ENCODE measurements at places on chromosomes 7 and 10.

GRCh38 chr7:47796347-47796746, 151.9 kb downstream of the PKD1L1 start:
- DNase-seq, result peak; percentile 55

DNA sequence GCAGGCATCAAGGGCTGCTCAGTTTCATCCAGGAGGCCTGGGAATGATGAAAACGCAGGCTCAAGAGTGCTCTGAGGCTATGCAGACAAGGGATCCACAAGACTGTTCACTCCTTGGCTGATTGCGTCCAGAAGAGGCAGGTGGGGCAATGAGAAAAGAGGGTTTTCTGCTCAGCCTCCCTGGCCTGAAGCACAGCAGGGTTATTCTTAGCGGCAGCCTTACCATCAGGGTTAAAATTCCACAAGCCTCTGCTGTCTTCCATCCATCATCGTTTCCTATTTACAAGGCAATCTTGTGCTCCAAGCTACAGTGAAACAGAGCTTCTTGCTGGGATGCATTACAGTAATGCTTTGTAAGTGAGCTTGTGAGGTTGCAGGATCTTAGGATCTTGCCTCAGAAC, 129.4 kb upstream of the SHH start:
- DNase-seq, result no peak

GRCh38 chr10:35409094-35409582, 72.8 kb downstream of the CCNY start:
- DNase-seq, result peak; percentile 82

DNA sequence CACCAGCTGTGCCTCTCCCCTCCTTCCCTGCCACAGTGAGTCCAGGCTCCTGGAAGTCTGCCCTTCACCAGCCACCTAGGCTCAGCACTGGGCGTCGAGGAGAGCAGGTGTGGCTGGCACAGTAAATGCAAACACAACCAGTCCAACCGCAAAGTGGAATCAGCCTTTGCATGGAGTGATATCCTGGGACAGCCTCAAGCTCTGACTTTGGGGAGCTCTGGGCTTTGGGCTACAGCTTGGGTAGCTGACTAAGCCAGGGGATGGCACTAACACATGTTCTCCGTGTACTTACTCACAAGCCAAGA, 312.4 kb downstream of the KCNMA1 start:
- DNase-seq, result no peak

GRCh38 chr7:30080818-30081217, 52.6 kb downstream of the PLEKHA8 start:
- no peak for DNase-seq

GRCh38 chr10:60236869-60237524, 152.7 kb downstream of the ANK3 start:
- DNase-seq, result peak; percentile 47

DNA sequence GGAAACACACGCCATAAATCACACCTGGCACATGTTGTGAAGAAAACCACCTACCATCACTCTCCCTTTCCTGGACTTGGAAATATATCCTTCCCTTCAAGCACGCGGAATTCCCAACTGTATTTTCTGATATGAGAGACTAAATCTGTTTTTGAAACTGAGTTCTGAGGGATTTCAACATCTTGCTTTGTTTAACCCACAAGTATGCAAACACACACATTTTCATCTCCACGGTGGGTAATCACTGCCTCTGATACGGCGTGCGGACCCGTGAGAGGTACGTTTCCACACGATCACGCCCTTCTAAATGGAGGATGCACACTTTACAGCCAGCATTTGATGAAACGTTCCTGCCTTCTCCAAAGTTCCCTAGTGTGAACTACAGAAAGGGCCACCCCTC, 83.4 kb downstream of the ZRANB1 start:
- DNase-seq, result no peak

- DNase-seq, result peak; percentile 44
Observed at GRCh38 chr10:104548090-104548489, 93.0 kb upstream of the SORCS3 start.

DNA sequence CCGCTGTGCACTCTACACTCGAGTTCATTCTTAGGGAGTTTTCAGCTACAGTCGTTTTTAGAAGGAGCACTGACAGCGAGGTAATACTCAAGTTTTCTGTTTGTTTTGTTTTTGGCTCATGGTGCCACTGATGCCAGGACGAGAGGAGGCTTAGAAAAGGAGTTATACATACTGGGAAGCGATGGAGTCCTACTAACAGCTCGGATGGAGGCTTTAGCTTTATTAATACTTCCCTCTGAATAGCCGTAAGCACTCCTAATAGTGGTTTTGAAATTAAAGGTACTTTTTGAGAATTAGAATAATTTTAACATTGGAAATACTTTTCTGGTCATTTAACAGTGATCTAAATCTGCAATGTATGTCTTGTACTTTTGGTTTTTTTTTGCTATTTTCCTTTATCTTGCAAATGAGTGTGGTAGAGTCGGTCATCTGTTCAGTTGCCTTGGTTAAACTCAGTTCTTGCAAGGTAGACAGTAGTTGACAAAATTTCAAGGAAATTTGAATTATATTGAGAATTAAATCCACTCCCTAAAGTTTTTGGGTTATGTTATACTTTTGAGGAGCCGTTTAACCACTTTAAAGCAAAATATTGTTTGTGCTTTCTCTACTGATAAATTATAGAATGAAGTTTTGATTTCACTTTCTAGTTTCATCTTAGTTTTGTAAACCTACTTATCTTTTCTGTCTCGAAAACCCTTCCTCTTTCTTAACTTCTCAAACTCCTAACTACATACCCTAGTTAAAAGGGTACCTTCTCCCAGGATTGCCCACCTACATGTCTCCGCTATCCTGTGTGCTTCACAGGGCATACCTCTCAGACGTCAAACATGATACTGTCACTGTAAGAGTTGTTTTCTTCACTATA, 1.5 kb downstream of the HBP1 start:
- DNase-seq, result no peak

GRCh38 chr7:14714161-14714728, 188.3 kb downstream of the DGKB start:
- no peak for DNase-seq

- no peak for DNase-seq
Observed at GRCh38 chr10:34178756-34179155, 636.3 kb downstream of the PARD3 start.

GRCh38 chr7:7424151-7424873, 111.4 kb downstream of the COL28A1 start:
- peak; percentile 74 for DNase-seq

- no peak for DNase-seq
Observed at GRCh38 chr10:86646532-86646931, 7.8 kb upstream of the OPN4 start.

- DNase-seq, result no peak
Observed at GRCh38 chr7:38978491-38978890, 782 bp downstream of the POU6F2 start.

- peak; percentile 55 for DNase-seq
Observed at GRCh38 chr10:48470893-48471805, 133.7 kb downstream of the ARHGAP22 start.

DNA sequence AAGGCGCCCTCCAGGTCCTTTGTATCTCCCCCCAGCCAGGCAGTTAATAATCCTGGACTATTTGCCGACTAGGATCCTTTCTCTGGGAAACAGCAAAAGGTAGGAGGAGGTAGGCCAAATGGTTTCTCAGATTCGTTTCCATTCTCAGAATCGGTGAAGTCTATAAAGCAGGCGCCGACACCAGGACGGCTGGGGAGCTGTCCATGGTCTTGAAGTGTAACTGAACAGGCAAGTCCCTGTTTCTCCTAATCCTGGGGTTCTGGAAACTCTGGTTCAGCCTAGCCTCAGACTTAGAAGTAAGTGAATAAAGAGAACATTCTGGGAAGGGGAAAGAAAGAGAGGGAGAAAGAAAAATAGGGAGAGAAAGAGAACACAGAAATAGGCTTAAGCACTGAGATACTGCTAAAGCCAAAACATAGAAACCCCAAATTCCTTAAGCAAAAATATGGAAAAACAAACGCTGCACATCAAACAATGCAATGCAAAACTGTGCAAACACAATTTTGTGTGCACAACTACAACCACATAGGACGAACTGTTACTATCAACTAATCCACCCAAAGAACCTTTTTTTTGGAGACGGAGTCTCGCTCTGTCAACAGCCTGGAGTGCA, 11.1 kb upstream of the INA start:
- peak; percentile 78 for DNase-seq

- no peak for DNase-seq
Observed at GRCh38 chr7:50492770-50493519, 42.8 kb upstream of the FIGNL1 start.

GRCh38 chr10:4022473-4022872, 237.5 kb upstream of the KLF6 start:
- peak; percentile 75 for DNase-seq

- peak; percentile 25 for DNase-seq
Observed at GRCh38 chr7:155694851-155695250, 50.4 kb downstream of the RBM33 start.

DNA sequence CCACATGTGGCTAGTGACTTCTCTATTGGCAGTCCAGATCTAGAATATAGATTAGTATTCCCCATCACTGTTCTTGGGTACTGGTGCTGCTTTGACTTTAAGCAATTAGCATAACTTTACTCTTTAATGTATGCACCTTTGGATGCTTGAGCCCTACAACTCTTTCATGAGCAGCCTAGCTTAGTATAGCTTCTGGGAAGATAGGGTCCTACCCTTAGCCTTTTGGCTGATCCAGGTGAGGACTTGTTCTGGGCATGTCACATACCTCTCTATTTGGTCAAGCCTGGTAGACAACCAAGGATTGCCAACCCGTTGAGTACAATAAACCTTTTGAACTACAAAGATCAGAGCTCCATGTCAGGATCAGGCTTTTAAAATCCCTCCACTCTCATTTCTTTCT, 17.7 kb downstream of the PCGF5 start:
- DNase-seq, result no peak

- DNase-seq, result peak; percentile 30
Observed at GRCh38 chr10:110372656-110373055, 67.9 kb upstream of the SMNDC1 start.

- no peak for DNase-seq
Observed at GRCh38 chr7:45145881-45146280, 11.7 kb upstream of the RAMP3 start.

- DNase-seq, result no peak
Observed at GRCh38 chr10:14296065-14296709, 34.5 kb downstream of the FRMD4A start.

DNA sequence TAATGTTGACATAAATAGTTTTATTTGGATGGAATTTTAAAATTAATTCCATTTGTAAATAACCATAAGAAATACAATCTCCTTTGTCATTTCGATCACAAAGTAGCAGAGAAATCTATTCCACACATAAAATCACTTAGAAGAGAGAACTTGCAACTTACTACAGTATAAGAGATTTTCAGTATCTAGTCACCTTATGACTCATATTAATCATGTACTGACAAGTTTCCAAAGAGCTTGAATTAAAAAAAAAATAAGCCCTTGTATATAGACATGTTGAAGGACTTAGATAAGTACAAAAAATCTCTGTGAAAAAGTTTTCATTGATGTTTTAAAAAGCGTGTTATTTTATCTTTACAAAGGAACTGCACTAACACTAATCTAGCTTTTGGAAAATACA, 207.1 kb upstream of the ETV1 start:
- no peak for DNase-seq

DNA sequence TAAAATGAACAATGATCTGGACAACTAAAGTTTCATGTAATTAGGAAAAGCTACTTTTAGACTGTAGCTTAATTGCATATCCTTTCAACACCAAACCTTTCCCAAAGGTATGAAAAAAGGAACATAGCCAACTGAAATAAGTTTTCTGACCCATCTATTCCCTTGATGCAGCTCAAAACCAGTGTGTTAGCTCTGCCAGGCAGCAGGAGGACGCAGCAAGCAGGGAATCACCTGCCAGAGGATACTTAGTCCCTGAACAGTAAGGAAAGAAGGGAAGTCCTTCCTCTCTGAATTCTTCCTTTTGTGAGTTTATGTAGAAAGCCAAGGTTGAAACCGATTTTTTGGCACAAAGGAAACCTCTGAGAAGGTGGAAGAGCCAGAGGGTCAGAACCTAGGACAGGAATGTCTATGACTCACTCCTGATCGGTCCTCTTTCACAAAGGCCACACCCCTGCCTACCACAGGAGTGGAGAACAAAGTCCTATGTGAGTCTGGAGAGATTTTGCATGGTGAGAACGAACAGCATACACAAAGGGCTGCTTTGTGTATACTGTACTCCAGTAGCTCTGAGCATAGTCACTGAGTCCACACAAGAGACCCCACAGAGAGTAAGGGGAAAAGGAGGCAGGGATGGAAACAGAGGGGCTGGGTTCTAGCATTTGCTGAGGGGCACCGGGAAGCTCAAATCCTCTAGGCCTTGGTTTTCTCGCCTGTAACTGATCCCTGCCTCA, 68.8 kb upstream of the GSDME start:
- peak; percentile 66 for DNase-seq

GRCh38 chr10:122199070-122199469, 72.0 kb upstream of the BTBD16 start:
- no peak for DNase-seq

DNA sequence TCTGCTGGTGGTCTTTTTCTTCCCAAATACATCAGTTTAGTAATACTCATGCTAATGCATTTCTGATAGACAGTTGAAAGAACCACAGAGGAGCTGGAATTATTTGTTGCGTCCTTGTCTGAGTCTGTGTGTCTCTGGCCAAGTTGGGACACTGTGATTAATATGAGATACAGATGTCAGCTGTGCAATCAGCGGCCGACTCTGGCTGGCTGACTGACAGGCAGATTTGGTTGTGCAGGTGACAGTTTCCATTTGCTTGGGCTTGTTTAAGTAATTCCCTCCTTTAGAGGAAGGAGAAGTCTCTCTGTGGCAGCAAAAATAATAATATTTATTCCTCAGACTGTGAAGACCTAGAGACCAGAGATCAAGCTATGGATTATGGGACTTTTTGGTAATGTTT, 176.2 kb upstream of the CHRM2 start:
- DNase-seq, result no peak

DNA sequence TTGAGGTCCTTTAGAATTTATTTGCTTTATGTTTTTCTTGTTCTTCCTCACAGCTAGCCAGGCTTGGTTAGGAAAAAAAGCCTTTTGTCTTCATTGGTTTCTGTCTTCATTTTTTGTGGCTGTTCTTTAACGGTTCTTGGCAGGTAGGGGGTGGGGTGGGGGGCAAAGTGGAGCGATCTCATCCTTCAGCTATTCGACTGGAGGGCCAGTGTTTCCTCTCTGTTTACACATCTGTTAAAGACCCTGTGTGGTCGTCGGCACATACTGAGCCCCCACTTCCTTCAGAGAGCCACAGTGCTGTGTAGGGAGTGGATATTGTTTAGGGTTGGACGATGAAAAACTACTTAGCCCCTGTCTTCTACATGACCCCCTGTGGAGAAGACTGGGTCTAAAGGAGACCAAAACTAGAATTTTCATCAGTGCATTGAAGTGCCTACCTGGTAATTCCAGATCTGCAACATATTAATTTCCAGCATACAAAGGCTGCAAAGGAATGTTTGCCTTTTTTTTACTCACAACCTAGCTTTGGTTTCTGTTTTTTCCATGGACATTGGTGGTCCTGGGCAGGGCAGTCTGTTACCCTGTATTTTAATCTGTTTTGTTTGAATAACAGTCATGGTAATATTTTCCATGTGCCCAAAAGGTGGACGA, 29.0 kb downstream of the PRPF18 start:
- DNase-seq, result peak; percentile 39

DNA sequence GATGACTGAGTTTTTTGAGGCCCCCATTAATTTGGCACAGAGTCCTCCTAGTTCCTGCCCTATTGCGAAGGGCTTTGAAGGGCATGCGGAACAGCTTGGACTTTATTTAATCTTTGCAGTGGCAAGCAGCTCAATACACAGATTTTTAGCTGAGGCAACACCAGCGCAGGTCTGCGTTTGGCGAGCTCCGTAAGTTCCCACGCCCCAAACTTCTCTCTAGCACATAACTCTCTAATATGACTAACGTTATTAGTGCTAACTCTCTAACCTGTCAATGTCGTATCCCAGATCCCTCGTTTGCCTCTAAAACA, 366 bp upstream of the TAF3 start:
- DNase-seq, result no peak
